CD4-positive, alpha-beta memory T cell (primary cell): ENCODE measurements at places on chromosomes 2 and 18.

GRCh38 chr2:118806797-118807667 is 40.4 kb downstream of the EN1 start:
- DNase-seq, result no peak

DNA sequence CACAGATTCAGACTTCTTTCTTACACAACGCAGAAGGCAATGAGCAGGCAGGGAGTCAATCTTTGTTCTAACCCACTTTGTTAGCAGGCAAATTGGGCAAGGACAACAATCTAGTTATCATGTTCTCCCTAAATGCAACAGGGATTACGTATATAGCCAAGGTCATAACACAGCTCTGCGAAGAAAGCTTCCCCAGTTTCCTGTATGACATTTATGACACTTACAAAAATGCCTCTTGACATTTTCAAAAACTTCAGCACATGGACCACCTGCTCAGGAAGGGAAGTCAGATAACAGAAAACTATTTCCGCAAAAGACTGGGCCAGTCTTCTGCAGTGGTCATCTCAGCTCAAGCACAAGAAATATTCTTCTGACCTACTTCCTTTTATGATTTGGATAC is 106.1 kb downstream of the IRS1 start:
- DNase-seq, result no peak

DNA sequence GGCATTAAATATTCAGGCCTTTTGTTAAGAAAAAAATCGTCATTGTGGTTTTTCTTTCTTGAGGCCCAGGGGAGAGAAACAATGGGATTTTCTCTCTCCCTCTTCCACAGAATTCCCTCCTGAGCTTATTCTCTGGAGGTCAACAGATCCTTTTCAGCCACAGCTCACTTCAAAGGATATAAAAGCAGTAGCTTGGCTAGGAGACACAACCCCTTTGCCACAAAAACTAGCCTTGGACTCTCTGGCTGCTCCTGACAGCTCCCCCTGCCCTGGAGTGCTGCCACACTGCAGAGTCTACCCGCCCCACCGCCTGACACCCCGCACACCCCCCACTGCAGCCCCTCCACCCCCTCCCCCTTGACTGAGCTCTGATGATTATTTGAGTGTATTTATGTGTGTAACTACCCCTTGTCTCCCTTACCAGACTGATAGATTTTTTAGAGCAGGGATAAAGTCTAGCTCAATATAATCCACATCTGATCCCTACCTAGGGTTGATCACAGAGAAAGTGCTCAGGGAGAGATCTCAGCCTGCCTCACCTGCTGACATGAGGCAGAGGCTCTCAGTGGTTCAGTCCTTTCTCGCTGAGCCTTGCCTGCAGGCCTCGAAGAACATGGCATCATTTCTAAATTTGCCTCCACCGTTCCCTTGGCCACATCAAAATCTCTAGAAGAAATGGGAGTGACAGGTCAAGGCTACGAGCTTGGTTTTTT is 132.2 kb upstream of the SP5 start:
- no peak for DNase-seq

- no peak for DNase-seq
Observed at GRCh38 chr2:41871080-41871479, 176.7 kb upstream of the PKDCC start.
